ENCODE measurements at places on chromosomes 12 and 14.
A peak's percentile ranks its signal among the peaks of the same experiment; 100 is the strongest.

- no peak for DNase-seq
Observed at GRCh38 chr12:75977590-75977951, 54.0 kb downstream of the PHLDA1 start.

DNA sequence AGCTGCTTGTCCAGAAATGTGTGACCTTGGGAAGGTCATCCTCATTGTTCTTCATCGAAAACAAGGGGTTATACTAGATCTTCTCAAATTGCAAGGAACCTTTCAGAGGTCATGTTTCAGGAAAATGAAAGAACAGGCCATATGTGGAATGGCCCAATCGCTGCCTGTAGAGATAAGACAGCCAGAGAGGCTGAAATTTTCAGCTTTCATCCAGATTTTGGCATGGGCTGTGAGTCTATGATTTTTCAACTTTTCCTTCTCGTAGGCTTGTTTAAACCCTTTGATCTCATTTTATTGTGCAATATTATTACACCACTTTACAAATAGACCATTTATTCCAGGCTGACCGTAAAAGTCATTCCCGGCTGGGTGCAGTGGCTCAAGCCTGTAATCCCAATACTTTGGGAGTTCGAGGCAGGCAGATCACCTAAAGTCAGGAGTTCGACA is 17.1 kb upstream of the ATXN2 start:
- DNase-seq: peak; percentile 12

- no peak for DNase-seq
Observed at GRCh38 chr12:84793558-84794367, 118.8 kb downstream of the SLC6A15 start.

GRCh38 chr14:45261209-45261608 is 8.2 kb upstream of the MIS18BP1 start:
- DNase-seq: no peak

- DNase-seq: no peak
Observed at GRCh38 chr12:93680006-93680405, 2.8 kb downstream of the CRADD start.

DNA sequence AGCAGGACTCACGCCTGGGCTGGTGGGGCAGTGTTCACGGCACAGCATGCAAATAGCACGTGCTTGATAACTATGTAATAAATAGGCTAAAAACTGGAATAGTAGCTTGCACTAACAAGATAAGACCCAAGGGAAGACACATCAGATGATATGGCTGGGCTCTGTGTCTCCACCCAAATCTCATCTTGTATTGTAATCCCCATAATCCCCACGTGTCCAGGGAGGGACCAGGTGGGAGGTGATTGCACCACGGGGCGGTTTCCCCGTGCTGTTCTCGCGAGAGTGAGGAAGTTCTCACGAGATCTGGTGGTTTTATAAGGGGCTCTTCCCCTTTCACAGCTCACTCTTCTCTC is 46.9 kb downstream of the RIMBP2 start:
- no peak for DNase-seq

- DNase-seq: no peak
Observed at GRCh38 chr12:67925077-67925476, 64.2 kb upstream of the IFNG-AS1 start.

DNA sequence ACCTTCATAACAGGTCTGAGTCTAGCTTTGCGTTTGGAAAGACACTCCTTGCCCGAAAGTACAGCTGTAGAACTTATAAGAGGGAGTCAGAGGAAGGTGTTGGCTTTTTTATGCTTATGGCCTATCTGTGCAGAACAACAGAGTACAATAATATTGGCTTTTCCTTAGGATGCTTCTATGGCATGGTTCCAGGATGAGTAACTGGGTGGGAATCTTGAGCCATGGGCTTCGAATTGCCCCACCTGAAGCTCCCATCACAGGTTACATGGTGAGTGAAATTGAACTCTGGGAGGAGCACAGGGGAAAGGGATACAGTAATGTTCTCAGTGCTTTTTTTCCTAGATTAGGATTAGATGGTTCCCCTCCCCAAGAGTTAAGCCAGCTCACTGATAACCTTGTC is 13.0 kb downstream of the PARP2 start:
- DNase-seq: no peak
